ENCODE measurements at places on chromosomes 11 and 22.

- DNase-seq = no peak
Observed at GRCh38 chr22:45200860-45201511, 37.3 kb downstream of the NUP50 start.

- no peak for DNase-seq
Observed at GRCh38 chr11:128814856-128815705, 52.0 kb downstream of the KCNJ1 start.

DNA sequence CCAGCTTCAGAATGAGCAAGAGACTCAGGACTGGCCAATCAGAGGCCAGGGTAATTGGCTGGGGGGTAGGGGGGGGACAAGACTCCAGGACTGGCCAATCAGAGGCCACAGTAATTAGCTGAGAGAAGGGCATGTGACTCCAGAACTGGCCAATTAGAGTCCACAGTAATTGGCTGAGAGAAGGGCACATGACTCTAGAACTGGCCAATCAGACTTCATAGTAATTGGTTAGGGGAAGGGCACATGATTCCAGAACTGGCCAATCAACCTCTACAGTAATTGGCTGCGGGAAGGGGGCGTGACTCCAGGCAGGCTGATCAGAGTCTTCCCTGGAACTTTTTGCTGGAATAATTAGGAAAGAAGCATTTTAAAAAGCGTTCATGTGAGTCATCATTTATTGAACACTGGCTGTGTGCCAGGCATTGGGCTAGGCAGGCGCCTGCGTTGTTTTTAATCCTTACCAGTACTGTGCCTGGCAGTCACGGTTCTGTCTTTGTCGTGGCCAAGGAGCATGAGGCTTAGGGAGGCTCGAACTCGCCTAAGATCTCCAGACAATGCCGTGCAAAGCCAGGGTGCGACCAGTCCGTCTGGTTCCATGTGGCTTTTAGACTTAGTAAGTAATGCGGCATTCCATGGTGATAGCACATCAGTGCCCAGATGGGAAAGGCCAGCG is 508.1 kb downstream of the TBC1D22A start:
- no peak for DNase-seq

GRCh38 chr11:66637557-66638176 is 836 bp upstream of the RBM4 start:
- no peak for DNase-seq

DNA sequence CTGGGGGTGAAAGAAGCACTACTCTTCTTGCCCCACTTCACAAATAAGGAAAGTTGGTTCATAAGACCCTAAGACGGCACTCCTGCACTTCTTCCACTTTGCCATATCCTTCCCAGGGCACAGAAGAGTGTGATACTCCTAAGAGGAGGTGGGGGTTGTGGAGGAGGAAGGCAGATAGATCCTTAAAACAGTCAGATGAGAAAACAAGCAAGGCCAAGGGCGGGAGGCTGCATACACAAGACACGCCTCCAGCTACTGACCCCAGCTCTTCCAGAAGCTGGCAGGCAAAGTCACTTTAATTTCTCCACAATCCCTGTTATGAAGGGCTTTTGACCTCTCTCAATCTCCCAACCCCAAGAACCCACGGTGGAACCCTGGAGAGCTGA is 1.6 kb upstream of the CHRM4 start:
- DNase-seq = no peak

- no peak for DNase-seq
Observed at GRCh38 chr22:43313890-43314474, 29.2 kb downstream of the SCUBE1 start.

GRCh38 chr22:38489561-38490145 is 16.5 kb downstream of the DDX17 start:
- no peak for DNase-seq

DNA sequence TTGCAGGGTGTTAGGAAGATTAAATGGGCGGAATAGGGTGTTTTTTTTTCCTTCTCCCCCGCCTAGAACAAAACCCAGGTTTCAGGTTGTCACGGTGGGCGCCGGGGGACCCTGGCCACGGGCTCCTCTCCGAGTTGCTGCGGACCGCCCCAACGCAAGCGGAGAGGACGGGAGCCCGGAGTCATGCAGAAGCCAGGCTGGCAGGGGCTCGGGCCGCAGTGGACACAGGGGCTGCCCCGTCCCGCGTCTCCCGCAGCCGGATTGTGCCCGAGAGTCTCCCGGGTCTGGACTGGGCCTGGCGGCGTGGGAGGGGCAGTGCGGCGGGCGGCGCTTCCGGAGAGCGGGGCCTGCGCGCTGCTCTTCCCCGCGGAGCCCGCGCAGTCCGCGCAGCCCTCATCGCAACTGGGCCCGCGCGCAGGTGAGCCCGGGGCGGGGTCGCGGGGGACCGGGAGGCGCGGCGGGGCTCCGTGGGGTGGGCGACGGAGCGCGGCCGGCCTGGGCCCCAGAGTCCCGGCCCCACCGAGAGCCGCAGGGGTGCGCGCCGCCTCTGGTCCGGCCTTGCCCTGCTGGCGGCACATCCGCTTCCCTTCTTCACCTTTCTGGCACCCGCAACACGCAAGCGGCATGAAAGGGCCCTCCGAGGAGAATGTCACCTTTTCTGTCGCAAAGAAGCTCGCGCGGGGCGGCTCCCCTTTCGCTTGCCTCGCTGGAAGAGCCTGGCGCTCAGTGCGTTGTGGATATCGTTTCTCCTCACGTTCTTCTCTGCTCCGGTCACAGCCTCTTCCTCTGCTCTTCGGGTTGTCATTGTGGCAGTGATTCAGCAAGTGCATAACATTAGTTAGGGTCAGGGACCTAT is at the start of gene TIRAP:
TSS of gene TIRAP (plus strand) at position 358 of the 856 bp plus-strand sequence. CDS start 7,802 bp downstream, outside the sequence.
- peak; percentile 70 for DNase-seq

GRCh38 chr22:30089655-30089974 is 9.4 kb downstream of the HORMAD2 start:
- DNase-seq = no peak

DNA sequence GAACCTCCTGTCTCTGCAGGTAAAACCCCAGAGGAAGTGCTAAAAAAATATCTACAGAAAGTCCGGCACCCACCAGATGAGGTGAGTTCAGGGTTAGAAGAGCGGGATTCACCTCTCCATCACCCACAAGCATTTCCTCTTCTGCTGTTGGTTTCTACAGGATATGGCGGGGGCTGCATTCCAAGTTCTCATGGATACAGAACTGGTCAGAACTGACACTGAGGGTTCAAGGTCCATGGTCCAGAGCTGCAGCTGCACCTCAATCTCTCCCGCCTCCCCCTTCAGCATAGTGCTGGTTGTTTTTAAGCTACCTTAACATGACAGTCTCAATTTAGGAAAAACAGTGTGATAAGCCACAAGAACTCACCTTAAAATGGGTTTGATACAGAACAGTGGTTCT is 19.2 kb downstream of the DTX4 start:
- no peak for DNase-seq

DNA sequence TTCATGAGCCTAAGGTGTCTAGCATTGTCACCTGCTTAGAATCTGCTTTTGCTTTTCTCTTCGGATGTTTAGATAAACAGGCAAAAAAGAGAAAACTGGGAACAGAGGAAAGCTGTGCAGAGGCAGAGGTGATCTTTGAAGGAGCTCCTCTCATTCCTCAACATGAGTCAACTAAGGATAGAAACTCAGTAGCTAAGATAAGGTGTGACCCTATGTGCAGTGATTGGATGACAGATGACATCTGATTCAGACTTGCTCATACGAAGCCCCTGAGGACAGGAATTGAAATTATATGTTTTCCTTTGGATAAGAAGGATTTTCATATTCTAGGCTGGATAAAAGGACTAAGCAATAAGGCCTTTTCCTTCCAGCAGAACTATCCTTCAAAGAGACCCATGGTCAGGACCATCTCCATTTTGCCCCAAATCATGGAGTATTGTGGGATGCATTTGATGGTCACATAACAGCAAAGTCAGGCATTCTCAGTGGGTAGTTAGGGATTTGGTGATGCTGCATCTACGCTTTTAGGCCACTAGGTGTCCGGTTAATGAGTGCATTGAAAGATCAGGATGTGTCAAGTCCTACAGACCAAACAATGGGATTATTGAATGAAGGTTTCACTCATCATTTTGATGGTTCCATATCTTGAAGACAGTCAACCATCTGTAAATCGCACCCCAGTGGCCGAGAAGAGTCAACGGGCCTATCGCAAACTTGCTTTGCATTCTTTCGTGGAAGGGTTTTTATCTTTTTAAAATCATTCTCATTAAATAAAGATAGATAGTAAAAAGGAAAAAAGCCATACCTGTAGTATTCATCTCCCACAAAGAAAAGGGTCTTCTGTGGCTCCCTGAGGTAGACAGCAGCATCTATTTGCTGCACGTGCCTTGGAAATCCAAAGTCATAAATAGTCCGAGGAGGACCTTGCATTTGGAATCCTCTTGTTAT is 32.2 kb downstream of the MMP20 start:
- no peak for DNase-seq

DNA sequence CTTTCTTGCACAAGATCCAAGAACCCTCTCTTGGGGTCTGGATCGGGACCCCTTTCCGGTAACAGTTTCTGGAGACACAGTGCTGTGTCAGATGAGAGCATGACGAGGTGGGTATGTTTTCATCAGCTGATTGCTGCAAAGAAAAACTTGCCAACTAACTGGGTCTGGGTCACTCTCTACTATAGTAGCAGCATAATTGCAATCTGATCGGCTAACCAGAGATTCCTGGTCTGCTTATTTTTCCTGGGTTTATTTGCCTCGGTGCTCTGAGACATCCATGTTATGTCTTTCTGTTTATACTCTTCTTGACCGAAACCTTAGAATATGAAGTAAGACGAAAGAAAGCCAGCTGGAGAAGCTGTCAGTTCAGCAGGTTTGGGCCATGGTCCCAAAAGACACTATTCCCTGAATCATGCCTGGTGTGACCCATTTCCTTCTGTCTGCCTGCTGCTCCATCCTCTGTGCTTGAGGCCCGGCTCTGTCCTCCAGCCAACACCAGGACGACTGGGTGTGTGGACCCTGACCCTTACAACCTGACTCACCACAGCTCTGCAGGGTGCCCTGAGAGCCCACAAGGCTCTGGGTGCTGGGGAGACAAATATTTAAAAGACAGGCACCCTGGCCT is 24.1 kb upstream of the CLMP start:
- no peak for DNase-seq

- DNase-seq = no peak
Observed at GRCh38 chr22:26443901-26444690, 15.0 kb downstream of the ASPHD2 start.

DNA sequence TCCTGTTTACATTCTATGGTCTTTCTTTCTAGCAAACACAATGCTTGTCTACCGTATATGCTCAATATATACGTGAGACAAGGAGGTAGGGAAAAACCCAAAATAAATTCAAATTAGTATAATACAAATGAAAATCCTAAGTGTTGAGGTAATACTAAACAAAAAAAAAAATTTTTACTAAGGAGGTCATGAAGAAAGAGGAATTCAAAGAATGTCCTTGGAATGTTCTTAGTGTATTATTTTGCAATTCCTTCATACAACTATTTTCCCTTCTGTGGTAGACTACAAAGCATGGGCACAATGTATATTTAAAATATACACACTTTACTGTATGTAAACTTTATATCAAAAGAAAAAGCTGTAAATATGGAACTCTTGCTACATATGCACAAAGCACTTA is 36.4 kb downstream of the PIK3C2A start:
- no peak for DNase-seq

DNA sequence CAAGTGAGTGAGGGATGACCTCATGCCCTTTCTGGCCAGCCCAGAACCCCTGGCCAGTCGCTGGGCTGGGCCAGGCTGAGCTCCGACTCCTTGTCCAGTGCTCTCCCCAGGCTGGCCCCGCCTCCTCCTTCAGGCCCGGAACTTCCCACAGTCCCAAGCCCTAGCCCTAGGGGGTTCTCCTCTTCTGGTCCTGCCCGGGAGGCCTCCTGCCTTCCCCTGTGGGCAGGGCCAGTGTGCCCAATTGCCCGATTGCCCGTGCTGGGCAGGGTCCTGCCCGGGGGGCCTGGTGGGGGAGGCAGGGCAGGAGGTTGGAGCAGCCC is 4.2 kb downstream of the TCIRG1 start:
- DNase-seq = no peak

- no peak for DNase-seq
Observed at GRCh38 chr11:64056861-64057260, 21.1 kb downstream of the FLRT1 start.

DNA sequence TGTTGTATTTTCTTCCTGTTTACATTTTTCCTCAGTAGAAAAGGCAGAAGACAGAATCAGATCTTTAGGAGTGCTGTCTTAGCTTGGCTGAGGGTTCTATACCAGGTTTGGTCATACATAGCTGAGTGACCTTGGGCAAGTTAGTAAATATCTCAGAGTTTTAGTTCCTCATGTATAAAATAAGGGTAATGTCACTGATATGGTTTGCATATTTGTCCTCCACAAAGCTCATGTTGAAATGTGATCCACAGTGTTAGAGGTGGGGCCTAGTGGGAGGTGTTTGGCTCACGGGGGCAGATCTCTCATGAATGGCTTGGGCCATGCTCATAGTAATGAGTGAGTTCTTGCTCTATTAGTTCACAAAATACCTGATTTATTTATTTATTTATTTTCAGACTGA is 7.5 kb upstream of the HTR3A start:
- DNase-seq = no peak

DNA sequence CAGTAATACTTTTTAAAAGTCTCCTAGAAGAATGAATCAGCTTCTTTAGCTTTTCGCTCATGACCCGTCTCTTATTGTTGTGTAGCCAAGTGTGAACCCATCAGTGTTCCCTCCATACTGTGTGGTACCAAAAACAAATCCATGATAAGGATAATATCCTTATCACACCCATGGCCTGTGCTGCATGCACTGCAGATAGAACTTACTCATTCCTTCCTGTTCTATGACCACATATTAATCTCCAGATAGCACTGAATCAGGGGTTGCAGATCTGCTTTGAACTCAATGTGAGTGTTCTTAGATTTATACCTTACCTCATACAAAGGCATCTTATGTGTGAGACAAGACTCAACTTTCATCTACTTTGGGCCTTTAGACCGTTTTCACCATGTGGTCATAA is 373.4 kb downstream of the JRKL start:
- DNase-seq = no peak

GRCh38 chr22:29979777-29980321 is 96.9 kb downstream of the MTMR3 start:
- DNase-seq = no peak

GRCh38 chr11:8018484-8019313 is 31.6 kb downstream of the EIF3F start:
- DNase-seq = peak; percentile 79

- no peak for DNase-seq
Observed at GRCh38 chr22:17777005-17777716, 2.9 kb upstream of the BID start.

GRCh38 chr22:17370766-17371432 is 1.6 kb downstream of the CECR2 start:
- DNase-seq = peak; percentile 9

DNA sequence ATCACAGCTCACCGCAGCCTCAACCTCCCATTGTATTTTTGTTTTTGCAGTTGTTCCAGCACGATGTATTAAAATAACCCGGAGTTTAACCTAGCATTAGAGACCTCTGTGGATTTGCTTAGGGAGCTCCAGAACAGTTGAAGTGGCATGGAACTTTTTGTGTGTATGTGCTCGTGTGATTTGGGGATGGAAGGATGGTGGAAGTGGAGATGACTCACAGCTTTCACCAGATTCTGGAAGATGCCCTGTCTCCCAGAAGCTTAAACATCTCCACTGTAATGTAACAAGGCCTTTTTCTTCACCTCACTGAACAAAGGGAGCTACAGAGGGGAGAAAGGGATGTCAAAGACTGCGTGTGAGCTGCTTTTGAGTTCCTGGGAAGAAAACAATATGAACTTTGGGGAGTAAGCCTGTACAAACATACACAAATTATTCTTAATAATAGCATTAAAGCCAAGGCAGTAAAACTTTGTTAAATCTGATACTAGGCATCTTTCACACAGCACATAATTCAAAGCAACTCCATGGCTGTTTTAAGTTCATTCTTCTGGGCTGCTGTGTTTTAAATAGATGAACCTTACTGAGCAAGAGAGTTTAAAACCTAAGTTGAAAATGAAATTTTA is 226.4 kb downstream of the ADAMTS15 start:
- DNase-seq = no peak

All from Ammon's horn (tissue), 1 donor.